Putamen (tissue), 1 donor: ENCODE measurements at places on chromosomes 5 and 9.

- no peak for DNase-seq
Measured at GRCh38 chr5:106290841-106291240, 1379.9 kb downstream of the EFNA5 start.

DNA sequence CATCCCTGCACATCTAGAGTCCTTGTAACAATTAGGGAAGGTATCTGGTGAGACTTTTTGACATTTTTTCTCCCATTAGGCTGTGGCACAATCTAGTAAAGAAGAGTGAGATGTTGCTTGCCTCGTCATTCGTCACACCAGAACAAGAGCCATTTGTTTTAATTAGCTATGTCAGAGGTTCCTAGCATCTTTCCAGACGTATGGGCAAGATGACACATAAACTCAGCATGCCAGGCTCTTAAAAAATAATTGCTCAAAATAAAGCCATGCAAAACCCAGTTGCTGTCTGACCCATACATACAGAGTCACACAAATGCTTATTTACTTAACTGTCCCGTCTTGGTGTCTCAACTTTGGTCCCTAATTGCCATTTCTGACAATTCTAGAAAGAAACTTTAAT lies 125.9 kb downstream of the TRPM3 start:
- no peak for DNase-seq

DNA sequence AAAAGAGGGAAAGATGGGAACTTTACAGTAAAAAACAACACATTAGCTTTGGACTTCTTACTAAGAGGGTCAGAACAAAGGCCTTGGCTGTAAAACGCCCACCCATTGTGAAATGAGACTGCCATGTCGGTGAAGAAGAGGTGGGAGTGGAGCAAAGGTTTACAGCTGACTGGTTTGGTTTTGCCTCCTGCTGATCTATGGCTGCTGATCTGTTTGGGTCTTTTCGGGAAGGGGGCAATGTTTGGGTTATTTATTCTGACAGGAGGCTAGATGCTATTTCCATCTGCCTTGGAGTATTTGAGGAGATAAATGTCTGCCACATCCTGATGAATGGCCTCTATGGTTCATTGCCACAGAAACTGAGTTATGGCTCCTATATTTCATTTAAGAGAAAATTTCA lies 408.7 kb downstream of the TLE4 start:
- no peak for DNase-seq

DNA sequence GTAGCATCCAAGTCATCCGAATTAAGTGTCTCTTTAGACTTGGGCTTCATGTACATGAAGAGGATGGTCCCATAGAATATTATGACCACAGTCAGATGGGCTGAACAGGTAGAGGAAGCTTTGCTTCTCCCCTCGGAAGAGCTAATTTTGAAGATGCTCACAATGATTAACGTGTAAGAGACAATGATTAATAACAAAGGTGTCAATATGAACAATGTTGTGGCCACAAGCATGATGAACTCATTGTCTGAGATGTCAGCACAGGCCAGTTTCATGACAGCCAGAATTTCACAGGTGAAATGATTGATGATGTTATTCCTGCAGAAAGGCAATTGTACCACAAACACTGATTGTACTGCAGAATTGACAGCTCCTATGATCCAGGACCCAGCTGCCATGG lies 626 bp downstream of the OR13C2 start:
- DNase-seq, result no peak

DNA sequence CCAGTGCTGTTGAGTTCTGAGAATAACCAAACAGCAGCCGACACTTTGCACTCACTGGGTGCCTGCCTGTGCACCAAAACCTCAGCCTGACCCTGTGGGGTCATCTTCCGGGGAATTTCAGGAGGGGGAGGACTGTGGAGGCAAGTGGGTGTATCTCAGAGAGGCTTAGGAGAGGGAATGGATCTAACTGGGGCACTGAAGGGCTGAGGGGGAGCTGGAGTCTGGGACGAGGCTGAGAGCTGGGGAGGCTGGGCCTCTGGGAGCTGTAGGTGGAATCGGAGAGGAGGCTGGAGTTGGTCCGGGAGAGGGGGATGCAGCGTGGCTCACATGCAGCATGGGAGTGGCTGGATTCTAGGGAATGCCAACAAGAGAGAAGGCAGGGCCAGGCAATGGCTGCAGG lies 14.9 kb upstream of the ASS1 start:
- DNase-seq, result no peak

DNA sequence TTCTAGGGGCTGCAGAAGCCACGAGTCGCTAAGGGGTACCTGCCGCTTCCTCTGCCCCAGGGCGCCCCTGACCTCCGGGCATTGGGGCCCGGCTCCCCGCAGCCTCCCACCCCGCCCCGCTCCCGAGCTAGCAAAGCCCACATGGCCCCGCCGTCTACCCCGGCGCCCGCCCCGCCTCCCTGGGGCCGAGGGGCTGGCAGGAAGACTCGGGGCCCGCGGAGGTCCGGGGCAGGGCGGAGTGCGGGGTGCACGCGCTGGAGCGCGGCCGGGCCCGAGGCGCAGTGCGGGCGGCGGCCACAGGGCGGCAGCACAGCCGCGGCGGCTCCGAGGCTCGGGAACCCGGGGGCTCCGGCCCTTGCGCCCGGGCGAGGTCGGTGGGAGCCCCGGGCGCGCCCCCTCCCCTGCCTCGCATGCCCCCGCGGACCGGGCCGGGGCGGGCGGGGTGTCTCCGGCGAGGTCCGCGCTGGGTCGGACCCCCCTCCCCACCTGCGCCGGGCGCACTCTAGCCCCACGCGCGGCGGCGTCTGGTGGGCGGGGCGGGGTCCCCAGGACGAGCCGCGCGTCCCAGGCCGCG lies 6.7 kb downstream of the NRARP start:
- no peak for DNase-seq

- no peak for DNase-seq
Measured at GRCh38 chr5:168177831-168178450, 113.5 kb upstream of the WWC1 start.

DNA sequence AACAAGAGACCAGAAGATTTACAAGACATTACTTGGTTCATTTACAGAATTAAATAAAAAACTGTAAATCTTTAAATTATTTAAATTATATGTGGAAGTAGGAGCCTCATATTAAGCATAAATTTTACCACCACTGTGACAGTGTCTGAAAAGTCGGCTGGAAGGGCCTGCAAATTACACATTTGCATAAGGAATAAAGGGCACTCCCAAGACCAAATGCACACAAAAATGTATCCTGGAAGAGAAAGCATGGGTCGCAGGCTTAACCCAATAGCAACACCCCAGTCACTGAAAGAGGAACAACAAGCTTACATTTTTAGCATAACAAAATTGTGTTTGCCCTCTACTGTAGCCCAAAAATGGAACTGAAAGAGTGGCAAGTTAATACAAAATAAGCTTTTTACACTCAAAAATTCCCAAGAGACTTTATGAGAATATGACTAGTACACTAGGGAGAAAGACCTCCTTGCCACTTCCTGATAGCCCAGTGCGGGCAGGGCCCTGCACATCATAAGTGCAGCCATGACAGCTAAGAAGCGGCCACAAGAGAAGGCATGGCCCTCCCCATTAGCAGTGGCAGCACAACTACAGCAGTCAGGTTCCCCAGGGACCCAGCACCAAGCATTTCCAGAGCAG lies 482.0 kb downstream of the DTWD2 start:
- DNase-seq, result no peak

DNA sequence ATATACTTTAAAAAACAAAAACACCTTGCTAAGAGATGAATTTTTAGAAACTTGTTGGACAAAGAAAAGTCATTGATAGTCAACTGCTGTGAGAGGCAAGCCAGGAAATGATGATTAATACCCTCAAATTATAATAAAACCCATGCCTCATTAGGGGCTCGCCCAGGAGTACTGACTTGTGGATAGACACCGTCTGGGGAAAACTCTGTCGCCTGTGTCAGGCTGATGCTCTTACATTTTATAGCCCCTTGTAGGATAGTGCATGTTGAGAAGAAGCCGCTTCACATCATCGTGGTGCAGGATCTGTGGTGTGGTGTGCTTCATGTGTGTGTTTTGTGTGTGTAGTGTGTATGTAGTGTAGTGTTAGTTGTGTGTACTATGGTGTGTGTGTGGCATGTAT lies 39.1 kb downstream of the SYK start:
- DNase-seq, result no peak

DNA sequence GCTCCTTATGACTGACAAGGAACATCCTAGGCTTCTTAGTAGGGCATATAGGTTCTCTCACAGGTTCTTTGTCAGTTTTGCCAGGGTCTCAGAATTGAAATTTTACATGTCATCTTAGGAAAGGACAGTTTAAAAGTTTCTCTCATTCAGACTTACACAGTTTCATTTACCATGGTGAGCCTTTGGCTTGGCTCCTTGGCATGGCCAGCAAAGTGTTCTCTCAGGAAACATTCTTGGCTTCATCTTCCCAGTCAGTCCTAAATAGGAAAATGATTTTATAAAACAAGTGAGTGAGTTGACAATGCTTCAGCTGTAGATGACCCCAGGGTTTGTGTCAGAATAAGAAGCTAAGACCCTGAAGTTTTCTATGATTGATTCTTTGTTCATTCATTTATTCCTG lies 191.6 kb downstream of the PCSK5 start:
- DNase-seq, result no peak

- DNase-seq, result peak; percentile 26
Measured at GRCh38 chr5:147685993-147686392, 96.5 kb downstream of the JAKMIP2 start.

DNA sequence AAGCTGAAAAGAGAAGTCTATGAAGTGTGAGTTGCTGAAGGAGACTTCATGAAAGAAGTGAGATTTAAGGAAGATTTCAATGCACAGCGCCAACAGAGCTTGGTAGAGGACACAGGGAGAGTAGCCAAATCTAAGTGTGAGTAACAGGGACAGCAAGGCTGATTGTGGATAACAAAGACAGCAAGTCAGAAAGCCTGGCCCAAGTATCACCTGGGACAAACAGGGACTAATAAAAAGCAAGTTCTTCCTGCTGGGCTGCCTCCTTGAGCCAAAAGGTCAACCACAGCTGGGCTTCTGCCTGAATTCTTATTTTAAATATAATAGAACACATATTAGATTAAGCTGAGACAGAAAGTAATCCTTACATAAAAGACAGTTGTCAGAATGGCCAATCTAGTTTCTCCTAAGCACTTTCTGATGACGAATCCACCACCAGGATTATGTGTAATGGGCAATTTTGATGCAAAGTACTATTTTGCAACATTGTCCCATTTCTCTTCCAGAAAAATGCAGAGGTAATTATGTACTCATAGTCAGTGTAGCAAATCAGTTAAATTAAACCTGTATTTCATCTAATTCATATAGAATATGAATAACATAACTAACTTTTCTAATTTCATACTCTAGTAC lies 73.8 kb downstream of the MAPKAP1 start:
- no peak for DNase-seq

GRCh38 chr5:160175438-160176218 lies 53.7 kb upstream of the FABP6 start:
- peak; percentile 89 for DNase-seq

GRCh38 chr5:141952020-141952419 lies 6.0 kb downstream of the PCDH12 start:
- DNase-seq, result no peak

DNA sequence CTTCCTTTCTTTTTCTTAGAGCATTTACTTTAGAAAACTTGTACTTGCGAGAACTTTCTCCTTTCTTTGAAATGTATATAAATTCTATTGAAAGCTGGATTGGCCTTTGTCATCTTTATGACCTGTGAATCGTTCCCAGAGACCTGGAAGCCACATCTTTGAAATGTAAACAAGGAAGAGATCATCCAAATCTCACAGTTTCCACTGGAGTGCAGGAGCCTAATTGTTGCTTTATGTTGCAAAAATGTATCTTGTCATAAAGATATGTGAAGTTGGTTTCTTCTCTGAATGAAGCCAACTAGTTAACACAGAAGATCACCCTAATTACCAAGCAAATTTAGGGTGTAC lies 1101.8 kb downstream of the TAF11L14 start:
- no peak for DNase-seq

GRCh38 chr9:93114169-93114983 lies 18.4 kb downstream of the CARD19 start:
- no peak for DNase-seq

- no peak for DNase-seq
Measured at GRCh38 chr9:127783111-127784008, 2.5 kb upstream of the CDK9 start.

GRCh38 chr9:92669527-92669889 lies 423 bp downstream of the IPPK start:
- no peak for DNase-seq

- no peak for DNase-seq
Measured at GRCh38 chr9:18390393-18390792, 83.6 kb upstream of the ADAMTSL1 start.

DNA sequence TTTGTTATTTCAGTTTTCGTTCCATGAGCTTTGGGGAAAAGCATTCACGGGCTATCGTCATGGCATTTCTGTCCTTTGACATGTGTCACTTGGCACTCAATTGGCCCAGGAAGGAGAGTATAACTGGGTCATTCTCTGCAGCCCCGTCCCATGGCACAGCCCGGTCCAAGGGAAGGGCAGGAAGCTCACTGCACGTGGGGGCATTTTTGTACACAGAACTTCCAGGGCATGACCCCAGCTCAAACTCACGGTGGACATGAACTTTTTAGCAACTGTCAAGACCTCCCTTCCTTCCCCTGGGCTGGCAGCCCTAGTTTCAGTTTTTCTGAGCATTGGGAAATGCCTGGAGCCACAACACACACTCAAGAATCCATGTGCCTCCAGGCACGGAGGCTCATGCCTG lies 161.6 kb upstream of the PANK3 start:
- no peak for DNase-seq

- no peak for DNase-seq
Measured at GRCh38 chr9:1538301-1538700, 476.8 kb upstream of the SMARCA2 start.

GRCh38 chr5:118220556-118221195 lies 767.7 kb downstream of the DTWD2 start:
- no peak for DNase-seq

DNA sequence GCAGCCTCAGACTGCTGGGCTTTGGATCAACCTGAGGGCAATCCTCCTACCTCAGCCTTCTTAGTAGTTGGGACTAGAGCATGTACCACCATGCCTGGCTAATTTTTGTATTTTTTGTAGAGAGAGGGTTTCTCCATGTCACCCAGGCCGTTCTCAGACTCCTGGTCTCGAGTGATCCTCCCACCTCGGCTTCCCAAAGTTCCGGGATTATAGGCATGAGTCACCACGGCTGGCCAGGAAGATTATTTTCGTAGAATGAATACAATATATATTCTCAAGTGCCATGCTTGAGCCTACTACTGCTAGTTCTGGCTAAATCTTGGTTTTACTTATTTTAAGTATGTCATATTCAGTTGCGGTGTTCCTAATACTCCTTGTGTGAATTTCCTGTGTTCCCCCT lies 88.2 kb upstream of the CLINT1 start:
- DNase-seq, result no peak
